Breast epithelium (tissue), 4 donors: ENCODE measurements at places on chromosomes 3 and 15.

DNA sequence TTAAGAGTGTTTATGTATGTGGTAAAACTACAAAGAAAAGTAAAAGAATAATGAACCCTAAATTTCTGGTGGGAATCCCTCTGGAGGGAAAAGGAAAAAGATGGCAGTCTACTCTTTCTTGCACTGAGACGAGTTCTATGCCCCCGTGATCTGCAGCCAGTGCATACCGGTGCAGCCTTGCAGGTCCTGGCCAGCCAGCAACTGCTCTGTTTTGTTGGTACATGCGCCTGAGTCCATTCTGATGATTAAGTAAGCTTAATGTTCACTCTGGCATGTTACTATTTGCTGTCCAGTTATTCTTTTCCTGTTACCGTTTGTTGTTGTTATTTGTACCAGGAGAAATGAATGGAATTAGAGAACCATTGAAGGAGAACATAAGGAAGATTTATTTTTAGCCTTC is 95.1 kb upstream of the TMC3 start:
- no peak for DNase-seq

GRCh38 chr3:135329479-135329878 is 534.4 kb downstream of the EPHB1 start:
- no peak for DNase-seq

GRCh38 chr3:22536541-22536940 is 666.6 kb upstream of the UBE2E2 start:
- no peak for DNase-seq

DNA sequence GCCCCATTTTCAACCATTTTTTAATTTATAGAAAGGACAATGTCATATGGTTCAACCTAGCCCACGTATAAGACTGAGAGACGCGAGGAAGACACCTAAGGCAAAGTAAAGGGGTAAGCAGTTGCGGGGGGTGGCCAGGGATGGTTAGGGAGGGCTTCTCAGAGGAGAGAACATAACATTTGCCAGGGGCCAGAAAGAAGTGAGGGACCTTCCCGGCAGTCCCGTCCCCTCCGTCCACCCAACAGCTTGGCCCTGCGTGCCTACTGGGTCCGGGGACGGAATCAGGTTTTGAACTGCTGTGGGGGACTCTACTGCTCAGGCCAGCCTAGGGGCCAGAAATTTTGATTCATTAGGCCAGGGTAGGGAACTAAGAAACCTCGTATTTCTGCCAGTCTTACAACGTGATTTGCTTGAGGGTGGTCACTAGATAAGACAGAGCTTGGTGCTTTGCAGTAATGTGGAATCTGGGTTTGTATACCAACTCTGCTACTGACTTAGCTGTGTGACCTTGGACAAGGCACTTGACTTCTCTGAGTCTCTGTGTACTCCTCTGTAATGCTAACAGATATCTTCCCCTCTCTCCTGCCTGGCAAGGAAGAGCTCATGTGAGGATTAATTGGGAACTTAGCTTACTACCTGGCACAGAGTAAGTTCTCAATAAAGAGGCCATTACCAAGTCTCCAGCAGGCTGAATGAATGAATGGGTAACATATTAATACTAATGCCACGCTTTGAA is 734 bp upstream of the SLC6A20 start:
- DNase-seq, result no peak

DNA sequence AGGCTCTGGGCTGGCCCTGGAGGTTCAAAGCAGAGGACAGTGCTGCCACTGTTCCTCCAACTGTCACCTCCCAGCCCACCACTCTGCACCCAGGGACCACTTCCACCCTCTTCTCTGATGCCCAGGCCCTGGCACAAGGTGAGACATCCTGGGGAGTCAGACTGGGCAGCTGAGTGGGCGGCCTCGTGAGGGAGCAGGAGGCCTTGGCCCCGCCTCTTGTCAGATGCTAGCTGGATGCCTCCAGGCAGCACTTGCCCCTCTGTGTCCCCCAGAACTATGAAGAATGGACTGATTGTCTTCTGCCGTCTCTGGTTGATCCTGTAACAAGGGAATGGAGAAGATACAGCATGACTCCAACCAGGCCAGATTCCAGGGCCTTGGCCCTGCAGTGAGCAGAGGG is 191.0 kb upstream of the LINGO1 start:
- no peak for DNase-seq

GRCh38 chr3:146283781-146284445 is 33.0 kb upstream of the PLSCR4 start:
- no peak for DNase-seq

GRCh38 chr3:31483776-31484175 is 48.9 kb upstream of the STT3B start:
- DNase-seq, result no peak

DNA sequence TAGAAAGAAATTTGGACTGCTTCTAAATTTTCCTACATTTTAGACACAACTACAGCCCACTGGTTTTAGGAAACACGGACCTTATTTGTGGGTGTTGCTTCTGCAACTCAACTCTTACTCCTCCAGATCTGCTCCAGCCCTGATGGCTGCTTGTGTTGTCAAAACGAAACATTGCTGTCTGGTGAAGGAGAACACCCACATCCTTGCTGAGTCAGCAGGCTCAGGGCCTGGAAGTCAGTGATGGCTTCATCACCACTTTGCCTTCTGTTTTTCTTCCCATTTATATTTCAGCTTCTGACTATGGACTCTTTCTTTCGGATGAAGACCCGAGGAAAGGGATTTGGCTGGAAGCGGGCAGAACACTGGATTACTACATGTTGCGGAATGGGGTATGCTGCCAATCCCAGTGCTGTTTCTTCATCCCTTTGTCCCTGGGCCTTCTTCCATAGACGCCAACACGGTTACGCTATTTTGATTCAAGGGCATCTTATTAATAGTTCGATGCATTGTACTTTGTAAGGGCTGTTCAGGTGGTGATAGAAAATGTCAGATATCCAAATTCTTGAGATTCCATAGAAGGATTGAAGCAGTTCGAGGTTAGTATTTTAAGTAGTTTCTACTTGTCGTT is 392.6 kb upstream of the TPM1 start:
- DNase-seq, result no peak

DNA sequence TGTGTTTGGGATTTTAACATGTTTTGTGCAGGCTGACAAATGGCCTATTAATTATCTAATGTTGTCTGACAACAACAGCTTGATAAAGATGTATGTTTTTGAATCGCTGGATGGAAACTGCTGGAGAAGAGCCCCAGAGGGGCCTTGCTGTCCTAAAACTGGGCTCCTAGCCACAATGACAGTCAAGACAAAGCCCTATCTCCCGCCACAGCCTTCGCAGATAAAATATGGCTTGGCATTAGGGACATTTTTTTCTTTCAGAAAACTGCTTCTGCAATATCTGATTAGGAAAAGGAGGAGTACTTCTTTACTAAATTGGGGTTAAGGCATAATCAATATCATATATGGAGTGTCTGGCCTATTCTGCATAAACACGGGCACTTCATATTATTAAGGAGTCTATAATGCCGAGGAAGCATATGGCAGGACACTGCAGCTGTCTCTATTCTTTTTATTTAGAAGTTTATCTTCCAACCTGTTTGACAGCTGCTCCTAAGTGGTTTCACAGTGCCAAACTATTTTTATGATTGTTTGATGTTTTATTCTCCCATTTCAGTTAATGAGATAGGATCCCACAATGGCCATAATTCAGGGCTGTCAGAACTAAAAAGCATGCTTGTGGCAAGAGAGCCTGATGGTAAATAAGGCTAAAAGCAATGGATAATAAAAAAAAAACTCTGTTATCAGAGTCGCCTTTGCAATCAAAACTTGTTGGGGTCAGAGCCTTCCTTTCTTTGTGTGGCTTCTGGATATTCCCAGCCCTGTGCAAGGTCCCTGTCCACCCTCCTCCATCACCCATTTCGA is 210.1 kb downstream of the MECOM start:
- no peak for DNase-seq

GRCh38 chr3:72255191-72255590 is 470.2 kb upstream of the PROK2 start:
- peak; percentile 72 for DNase-seq

GRCh38 chr15:96690733-96691132 is 360.2 kb downstream of the NR2F2 start:
- DNase-seq, result no peak
